ENCODE measurements at places on chromosomes 12 and 14.

DNA sequence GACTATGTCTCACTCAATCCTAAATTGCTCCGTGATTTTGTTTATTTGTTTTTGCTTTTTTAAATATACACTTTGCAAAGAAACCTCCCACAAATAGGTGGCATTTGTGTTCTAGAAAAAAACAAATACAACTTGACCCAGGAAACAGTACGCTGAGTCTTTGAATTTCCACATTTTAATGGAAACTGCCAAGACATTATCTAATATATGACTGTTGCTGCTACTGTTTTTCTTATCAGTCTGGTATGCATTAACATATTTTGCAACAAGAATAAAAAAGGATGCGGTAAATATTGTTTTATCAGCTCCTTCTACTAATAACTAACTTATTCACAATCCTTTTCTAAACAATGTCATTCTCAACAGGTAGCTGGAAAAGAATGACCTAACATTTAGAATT, 187.4 kb downstream of the LRIG3 start:
- DNase-seq = no peak

DNA sequence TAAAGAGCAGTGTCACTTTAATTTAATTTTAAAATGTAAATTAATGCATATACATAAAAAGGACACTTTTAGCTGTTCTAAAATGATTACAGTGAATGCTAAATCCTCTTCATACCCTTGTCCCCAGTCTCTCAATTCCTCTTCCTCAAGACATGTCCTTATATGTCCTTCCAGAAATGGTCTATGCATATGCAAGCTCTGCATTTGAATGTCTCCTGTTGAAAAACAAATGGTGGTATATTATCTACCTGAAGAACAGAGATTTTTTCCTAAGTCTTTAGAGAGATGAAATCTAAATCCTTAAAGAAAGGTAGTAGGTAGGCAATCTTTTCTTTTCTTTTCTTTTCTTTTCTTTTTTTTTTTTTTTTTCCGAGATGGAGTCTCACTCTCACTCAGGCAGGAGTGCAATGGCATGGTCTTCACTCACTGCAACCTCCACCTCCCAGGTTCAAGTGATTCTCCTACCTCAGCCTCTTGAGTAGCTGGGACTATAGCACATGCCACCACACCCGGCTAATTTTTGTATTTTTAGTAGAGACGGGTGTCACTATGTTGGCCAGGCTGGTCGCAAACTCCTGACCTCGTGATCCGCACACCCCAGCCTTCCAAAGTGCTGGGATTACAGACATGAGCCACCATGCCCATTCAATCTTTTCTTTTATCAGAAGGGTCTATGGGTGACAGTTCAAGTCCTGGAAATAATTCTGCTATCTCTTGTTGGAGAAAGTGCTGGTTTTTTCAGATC, 180.5 kb downstream of the PRKCH start:
- no peak for DNase-seq

GRCh38 chr12:124537525-124538193, 29.8 kb downstream of the NCOR2 start:
- no peak for DNase-seq

DNA sequence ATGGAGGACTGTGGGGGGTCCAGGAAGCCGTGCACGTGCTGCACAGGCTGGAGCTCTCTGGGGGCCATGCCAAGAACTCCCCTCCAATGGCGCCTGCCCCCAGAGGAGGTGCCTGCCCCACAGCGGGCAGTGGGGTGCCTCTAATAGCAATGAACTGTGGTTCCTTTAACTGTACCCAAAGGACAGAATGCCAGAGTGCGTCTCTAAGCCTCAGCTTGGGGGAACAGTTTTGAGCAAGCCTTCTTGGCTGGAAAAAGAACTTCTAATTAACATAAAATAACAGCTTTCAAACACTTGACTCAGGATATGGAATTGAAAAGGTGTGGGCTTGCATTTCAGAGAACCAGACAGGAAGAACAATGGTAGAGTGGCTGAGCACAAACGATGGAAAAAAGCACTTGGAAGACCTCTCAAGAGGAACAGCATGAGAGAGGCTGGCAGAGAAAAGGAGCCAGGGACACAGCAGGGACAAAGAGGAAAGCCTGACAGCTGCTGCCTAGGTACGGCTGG, 195.6 kb downstream of the TTC7B start:
- DNase-seq = no peak

GRCh38 chr12:105892362-105892910, 246.3 kb downstream of the NUAK1 start:
- DNase-seq = no peak
